Transverse colon (tissue), 4 donors: ENCODE measurements at places on chromosomes 4 and X. TPM values are rescaled to one million over a fixed set of nuclear protein-coding genes. Genes with fewer than 3 reads are reported as not detected.

- DNase-seq, result no peak
Measured at GRCh38 chr4:74330295-74330750, 22.1 kb downstream of the EPGN start.

PPEF2 gene
- not detected for total RNA-seq

DNA sequence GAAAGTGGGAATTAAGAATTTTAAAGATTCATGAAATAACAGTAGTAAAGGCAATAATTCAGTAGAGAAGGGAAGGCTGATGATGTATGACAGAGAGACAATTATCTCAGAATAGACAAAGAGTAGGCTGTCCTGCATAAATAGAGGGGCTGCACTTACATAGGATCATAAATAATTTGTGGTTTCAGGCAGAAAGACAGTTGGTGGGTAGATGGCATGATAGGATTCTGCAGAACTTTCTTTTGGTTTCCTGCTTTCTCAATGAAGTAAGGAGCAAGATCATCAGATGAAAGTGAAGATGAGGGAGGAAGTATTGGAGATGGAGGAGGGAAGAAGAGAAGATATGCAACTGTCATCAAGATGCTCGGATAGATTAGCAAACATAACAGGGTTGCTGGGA lies 604.9 kb upstream of the ZFP42 start:
- DNase-seq, result no peak

MAGEA2B gene
- total RNA-seq, result not detected

- no peak for DNase-seq
Measured at GRCh38 chrX:151099001-151099400, 77.4 kb upstream of the GPR50 start.

DNA sequence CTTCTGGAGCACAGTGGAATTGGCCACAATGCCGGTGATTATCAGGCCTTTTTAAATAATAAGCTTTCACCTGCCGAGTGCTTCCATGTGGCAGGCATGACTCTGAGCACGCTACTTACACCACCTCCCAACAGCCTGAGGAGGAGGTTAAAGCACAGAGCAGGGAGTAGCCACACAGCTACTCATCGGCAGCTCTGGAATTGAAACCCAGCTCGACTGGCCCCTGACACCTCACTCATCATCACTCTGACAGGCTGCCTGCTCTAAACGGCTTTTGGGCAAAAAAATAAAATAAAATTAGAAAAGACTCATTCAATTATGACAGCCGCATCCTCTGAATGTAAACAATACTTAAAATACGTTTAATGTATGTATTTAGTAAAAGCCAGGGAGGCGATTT lies 326.4 kb upstream of the NOCT start:
- no peak for DNase-seq
